ENCODE measurements at places on chromosomes 7 and 10.

GRCh38 chr7:156829669-156830336 is 63.2 kb downstream of the LMBR1 start:
- no peak for DNase-seq

DNA sequence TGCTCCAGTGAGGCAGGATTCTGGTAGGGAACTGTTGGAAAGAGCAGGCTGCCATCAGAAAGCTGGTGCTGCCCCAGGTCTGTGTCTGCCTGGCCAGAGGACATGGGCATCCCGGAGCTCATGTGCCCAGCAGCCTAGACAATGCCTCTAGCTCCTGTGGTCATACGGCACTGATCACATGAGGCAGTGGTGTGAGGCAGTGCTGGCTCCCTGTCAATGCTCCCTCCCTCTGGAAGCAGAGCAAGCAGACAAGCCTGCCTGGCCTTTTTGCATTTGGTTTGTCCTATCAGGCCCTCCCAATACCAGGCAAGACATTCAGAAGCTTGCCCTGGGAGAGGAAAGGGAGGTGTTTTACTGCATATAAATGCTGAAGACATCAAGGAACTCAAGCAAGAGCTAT is 19.5 kb upstream of the MMP21 start:
- DNase-seq, result no peak

GRCh38 chr10:60107308-60107976 is 201.1 kb upstream of the CCDC6 start:
- DNase-seq, result no peak

- DNase-seq, result no peak
These were observed 8.5 kb upstream of the IL2RA start for GRCh38 chr10:6070660-6071059.

DNA sequence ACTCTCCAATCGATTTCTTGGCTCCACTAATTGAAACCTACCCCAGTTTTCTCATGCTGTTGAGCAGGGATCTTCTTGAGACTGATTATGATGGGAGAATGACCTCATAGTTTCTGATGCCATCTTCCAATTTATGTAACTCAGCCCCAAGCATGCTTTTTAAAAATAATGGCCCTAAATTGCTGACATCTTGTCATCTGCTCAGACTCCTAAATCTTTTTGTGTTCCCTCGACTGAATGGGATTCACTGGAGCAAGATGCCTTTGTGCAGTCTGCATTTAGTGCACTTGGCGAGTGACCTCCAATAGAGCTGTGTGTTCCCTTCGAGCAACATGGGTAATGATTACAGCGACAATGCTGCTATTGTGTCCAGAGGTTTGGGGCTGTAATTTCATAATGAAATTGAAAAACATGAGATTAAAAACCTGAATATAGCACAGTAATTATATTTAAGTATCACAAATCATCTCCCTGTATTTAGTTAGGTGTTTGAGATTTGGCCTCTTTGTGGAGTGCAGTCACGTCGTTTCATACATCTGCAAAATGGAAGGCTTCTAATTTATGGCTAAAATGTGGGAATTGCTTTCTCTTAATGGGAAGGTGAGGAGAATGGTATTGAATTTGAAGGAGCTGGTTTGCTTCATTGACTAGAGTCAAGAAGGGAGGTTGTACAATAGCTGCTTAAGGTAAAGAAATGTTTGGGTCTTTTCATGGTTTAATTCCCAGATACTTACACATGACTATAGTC is 192.9 kb downstream of the AUTS2 start:
- DNase-seq, result no peak

- DNase-seq, result peak; percentile 45
These were observed 780 bp downstream of the CYP3A5 start for GRCh38 chr7:99679032-99679399.

GRCh38 chr7:116800594-116800993 is 61.8 kb upstream of the CAPZA2 start:
- DNase-seq, result no peak

- no peak for DNase-seq
These were observed 151.3 kb upstream of the KMT2E start for GRCh38 chr7:104862719-104863118.

GRCh38 chr10:58697691-58698090 is 185.0 kb downstream of the BICC1 start:
- no peak for DNase-seq

GRCh38 chr7:27146491-27147198 is 929 bp downstream of the HOXA6 start:
- no peak for DNase-seq

DNA sequence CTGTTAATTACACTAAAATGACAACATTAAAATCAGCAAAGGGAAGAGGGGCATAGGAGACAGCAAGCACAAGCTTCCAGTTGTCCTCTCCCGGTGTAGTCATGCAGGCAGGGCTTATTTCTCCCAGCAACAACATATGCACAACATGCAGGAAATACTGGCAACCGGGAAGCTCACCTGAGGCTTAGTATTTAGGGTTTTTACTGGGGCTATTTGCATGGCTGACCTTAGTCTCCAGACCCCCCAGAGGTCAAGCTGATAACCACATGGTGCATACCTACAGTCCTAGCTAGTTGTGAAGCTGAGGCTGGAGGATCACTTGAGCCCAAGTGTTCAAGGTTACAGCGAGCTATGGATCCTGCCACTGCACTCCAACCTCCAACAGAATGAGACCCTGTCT is 12.8 kb upstream of the JMJD1C start:
- DNase-seq, result no peak

GRCh38 chr10:119595676-119596515 is 868 bp downstream of the TIAL1 start:
- DNase-seq, result peak; percentile 54

DNA sequence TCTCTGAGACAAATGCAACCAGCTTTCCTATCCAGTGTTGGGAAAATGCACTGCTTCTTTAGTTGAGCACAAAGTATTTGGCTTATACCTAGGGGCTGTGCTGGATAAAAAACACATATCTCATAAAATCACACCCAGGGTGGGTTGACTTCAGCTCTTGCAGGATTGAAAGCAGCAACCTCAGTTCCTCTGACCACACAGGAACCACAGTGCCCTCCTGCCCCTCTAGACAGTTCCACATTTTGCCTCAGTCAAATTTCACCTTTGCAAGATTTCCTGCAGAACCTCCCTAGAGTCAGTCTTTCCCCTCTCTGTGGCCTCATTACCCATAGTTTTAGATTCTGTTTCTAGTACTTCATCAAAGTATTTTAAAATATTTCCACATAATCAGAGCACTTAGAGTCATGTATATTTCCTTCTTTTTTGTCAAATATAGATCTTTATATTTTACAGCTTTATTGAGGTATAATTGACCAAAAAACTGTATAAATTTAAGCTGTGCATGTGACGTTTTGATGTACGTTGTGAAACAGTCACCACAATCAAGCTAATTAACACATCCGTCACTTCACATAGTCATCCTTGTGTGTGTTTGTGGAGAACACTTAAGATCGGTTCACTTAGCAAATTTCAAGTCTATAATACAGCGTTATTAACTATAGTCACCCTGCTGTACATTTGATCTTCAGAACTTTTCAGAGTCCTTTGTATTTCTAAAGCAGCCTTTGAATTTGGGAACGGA is 37.0 kb upstream of the EGR2 start:
- DNase-seq, result no peak

DNA sequence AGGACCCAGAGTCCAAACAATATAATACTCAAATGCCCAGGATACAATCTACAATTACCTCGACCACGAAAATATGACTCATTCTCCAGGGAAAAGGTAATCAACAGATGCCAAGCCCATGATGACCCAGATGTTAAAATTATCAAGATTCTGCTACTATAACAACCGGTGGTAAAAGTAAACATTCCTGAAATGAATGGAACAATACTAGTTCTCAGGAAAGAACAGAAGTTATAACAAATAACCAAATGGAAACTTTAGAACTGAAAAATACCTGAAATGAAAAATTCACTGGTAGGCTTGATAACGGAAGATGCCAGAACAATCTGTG is 34.1 kb upstream of the GUSB start:
- DNase-seq, result no peak

DNA sequence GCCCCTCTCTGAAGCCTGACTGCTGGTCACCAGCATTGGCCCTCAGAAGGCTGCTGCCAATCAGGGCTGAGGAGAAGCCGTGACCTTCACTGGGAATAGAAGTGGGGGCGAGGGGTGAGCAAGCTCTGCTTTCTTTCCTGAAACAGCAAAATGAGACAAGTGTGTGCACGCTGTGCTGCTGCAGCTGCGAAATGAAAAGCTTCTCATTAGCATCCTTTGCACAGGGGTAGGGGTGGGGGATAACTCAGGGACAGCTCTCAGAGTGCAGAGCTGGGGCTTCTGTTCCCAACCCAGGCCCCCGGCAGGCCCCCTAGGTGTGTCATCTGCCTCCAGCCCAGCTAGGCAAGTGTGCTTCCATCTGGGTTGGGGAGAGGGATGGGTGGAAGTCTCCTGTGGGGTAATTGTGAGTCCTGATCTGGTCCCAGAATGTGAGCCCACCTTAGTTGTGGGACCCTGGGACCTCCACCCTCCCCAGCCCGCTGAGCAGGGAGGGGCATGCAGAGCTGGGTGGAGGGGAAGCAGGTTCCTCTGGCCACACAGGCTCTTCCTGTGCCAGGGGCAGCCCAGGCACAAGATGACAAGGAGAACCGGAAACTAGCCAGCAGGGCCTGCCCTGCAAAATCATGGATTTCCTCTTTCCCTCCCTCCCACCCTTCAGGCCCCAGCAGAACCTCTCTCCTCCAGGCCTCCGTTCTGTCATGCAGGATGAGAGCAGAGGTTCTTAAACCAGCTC is 22.2 kb downstream of the ZNF467 start:
- no peak for DNase-seq
